ENCODE measurements at places on chromosomes 16 and 17. TPM values are rescaled to one million over a fixed set of nuclear protein-coding genes. Genes with fewer than 3 reads are reported as not detected.

DNA sequence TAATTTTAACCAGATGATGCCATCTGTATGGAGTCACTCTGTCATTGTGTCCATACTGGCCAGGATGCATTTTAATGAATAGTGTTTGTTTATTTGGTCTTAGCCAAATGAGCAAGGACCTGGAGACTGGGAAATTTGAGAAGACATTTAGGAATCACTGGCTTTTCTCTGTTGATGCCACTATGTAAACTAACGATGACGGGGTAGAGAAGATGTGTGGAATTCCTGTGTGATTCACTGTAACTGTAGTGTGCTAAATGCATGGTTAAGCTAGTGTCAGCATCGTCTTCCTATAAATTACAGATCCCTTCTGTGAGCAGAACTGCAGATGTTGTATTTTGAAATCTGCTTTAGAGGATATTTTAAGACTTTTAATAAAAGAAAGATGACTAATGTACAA lies 66.6 kb downstream of the NOS2 start:
- no peak for DNase-seq

- peak; percentile 41 for DNase-seq
Observed at GRCh38 chr17:1058423-1059130, 61.6 kb downstream of the TIMM22 start.

- DNase-seq, result no peak
Observed at GRCh38 chr16:13643412-13643811, 276.5 kb upstream of the ERCC4 start.

DNA sequence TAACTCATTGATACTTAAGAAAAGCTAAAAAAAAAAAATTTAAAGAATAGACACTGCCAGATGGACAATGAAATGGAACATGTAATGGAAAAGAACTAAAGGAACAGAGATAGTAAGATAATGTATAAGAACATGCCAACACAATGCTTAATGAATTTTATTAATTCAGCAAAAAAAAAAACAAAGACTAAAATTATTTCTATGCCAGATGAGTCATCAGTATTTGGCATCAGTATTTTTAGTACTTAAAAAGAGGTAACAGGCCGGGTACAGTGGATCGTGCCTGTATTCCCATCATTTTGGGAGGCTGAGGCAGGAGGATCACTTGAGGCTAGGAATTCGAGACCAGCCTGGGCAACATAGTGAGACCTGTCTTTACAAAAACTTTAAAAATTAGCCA lies 168.5 kb downstream of the CYB561 start:
- no peak for DNase-seq

GRCh38 chr16:31010585-31011325 lies at the start of gene STX1B:
Gene STX1B (minus strand): TSS chr16:31010638. CDS start chr16:31010396, 242 bp downstream.
- peak; percentile 55 for DNase-seq

DNA sequence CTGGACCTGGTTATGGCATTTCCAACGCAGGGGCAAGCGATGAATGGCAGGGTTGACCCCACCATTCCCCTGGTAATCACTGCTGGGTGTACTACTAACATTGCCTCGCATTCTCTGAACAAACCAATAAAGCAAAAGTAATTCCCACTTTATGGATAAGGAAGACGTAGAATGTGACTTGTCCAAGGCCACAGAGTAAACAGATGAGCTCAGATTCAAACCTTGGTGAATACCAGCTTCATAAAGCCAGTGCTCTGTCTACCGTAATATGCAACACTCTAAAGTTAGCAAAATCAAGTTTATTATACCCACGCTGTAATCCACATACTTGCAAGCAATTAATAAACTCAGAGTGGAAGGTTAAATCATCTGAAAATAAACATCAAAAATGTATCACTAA lies 59.6 kb downstream of the ANKFY1 start:
- DNase-seq, result no peak

DNA sequence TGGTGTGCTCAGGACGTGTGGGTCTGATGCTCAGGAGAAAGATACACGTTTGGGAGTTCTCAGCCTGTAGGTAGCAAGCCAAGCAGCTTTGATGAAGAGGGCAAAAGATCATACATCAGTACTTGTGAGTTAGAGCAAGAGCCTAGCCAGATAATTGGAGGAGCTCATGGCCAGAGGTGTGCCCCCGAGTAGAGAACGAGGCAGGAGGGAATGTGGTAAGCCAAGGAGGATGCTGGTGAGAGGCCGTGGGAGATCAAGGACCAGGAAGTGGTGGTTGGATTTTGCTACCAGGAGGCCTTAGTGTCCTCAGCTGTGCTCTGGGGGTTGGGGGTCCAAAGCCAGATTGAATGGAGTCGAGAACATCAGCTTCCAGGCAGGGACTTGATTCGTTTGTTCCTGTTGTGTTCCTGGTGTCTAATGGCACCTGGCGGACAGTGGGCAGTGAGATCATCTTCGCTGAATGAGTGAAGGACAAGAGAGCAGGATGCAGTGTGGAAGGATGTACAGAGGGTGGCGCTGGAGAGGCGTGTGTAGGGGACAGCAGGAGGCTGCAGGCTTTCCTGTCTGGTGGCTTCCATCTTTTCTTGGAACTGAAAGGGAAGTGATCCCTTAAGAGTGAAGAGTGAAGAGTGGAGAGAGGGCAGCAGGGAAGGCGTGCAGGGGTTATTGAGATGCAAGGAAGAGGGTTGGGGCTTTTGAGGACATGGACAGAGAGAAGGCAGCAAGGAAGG lies 11.6 kb downstream of the FBXL19 start:
- peak; percentile 45 for DNase-seq

Gene PRR35
- total RNA-seq, result not detected

Gene CAMKK1
- total RNA-seq, result 4.0 TPM

Gene ARHGAP23
- 25.7 TPM for total RNA-seq

Gene IST1
- total RNA-seq, result 216 TPM

Gene KRT12
- not detected for total RNA-seq

Gene CCL8
- total RNA-seq, result not detected

Gene ADAD2
- not detected for total RNA-seq

Gene NAGS
- 0.93 TPM for total RNA-seq
